ENCODE measurements at places on chromosomes 5 and 9.

- DNase-seq, result peak; percentile 42
Measured at GRCh38 chr5:154868702-154869101, 10.3 kb downstream of the CNOT8 start.

DNA sequence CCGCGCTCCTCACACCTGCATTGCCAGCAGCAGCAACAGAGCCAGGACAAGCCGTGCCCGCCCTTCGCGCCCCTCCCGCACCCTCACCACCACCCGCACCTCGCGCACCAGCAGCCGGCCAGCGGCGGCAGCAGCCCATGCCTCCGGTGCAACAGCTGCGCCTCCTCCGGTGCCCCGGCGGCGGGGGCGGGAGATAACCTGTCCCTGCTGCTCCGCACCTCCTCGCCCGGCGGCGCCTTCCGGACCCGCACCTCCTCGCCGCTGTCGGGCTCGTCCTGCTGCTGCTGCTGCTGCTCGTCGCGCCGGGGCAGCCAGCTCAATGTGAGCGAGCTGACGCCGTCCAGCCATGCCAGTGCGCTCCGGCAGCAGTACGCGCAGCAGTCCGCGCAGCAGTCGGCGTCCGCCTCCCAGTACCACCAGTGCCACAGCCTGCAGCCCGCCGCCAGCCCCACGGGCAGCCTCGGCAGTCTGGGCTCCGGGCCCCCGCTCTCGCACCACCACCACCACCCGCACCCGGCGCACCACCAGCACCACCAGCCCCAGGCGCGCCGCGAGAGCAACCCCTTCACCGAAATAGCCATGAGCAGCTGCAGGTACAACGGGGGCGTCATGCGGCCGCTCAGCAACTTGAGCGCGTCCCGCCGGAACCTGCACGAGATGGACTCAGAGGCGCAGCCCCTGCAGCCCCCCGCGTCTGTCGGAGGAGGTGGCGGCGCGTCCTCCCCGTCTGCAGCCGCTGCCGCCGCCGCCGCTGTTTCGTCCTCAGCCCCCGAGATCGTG, 517 bp downstream of the KCNN2 start:
- DNase-seq, result no peak

DNA sequence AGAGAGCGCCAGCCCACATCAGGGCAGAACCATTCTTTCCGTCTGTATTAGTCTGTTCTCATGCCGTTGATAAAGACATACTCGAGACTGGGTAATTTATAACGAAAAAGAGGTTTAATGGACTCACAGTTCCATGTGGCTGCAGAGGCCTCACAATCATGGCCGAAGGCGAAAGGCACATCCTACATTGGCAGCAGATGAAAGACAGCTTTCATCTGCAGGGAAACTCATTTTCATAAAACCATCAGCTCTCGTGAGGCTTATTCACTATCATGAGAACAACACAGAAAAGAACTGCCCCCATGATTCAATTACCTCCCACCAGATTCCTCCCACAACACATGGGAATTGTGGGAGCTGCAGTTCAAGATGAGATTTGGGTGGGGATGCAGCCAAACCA, 4.7 kb upstream of the FSD1L start:
- DNase-seq, result no peak

DNA sequence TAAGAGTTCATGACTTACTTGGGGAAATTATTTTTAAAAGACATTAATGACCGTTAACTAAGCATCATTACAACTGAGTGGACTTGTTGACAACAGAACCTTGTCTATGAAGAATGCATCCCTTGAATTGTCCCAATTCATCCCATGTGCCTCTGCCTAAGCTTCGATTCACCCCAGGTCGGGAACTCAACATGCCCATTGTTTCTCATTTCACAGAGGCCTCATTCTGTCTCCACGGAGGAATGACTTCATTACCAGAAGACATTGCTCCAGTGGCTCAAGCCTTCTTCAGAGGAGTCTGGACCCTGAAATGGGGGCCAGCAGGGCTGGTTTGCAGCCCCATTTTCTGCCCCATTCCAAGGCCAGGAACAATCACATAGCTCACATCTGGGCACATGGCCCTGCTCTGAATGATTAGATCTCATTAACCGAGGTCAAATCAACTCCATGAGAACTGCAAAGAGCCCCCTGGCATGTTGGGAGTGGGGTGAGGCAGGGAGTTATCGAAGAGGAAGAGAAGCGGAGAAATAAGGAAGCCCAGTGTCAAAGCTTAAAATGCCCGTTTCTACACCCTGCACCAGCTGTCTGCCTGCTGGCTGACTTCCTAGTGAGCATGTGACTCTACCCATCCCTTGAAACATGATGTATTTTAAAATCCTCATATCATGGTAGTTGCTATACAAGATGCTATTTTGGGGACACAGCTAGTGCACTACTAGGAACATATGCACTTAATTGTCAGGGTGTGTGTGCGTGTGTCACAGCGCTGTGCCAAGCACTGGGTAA, 137.3 kb downstream of the LHFPL2 start:
- DNase-seq, result no peak

- DNase-seq, result no peak
Measured at GRCh38 chr5:117588611-117589010, 1014.0 kb upstream of the SEMA6A start.

GRCh38 chr5:124742983-124743601, 3.3 kb downstream of the ZNF608 start:
- DNase-seq, result no peak

- no peak for DNase-seq
Measured at GRCh38 chr9:124975131-124975530, 34.2 kb upstream of the GOLGA1 start.

DNA sequence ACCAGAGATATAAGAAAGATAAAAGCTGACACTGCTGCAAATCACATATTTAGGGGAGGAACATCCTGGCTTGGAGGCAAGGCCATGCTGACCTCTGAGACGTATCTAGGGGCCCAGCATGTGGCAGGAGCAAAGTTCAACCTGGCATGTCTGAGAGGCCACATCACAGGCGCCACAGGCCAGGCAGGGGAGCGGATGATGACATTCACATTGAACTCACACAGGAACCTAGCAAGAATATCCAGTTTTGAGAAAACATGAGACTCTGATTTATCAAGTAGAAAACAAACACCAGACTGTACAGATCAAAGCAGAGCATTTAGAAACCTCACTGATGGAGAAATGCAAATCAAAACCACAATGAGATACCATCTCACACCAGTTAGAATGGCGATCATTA, 64.2 kb upstream of the STK32A start:
- peak; percentile 2 for DNase-seq

- DNase-seq, result no peak
Measured at GRCh38 chr9:87089506-87089905, 142.2 kb upstream of the GAS1 start.

- no peak for DNase-seq
Measured at GRCh38 chr5:40842351-40842750, 1.2 kb downstream of the CARD6 start.

GRCh38 chr9:124611106-124611505, 103.9 kb upstream of the NR5A1 start:
- no peak for DNase-seq

DNA sequence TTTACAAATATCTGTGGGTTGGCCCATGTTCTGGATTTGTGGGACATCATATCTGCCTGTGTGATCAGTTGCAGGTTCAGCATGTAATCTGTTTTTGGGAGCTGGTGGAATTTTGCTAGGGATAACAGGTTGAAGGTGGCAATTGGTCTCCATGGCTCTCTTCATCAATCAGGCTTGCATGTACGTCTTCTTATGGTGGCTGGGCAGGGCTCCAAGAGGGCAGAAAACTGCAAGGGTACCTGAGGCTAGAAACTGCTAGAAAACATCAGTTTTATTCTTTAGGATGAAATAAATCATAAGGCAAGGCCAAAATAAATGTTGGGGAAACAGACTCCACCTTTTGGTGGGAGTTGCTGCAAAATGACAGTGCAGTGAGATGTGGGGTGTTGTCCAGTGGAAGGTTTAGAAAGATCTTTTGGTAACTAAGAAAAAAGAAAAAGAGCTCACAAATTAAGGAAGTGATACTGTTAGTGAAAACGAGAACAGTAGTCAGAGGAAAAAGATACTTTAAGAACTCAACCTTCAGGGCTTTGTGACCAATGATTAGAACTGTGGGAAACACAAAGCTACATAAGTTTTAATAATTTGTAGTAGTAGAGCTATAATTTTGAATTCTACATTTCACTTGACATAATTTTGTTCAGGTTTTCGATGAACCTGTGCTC, 300.7 kb upstream of the IZUMO3 start:
- no peak for DNase-seq

DNA sequence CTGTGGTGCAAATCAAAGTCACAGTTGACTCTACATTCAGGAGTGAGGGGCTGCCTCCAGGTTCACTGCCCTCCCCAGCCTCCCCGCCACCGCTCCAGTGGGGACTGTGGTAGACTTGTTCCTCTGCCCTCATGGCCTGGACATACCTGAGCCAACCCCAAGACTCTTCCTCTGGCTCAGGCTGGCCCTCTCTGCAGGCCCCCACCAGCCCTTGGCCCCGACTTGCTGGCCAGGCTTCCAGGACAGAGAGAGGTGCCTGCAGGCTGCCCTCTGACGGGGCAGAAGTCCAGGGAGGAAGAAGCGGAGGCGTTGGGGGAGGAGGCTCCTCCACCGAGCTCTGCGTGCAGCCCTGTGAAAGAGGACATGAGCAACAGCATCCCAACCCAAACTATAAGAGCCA, 2.8 kb upstream of the SARDH start:
- DNase-seq, result no peak

DNA sequence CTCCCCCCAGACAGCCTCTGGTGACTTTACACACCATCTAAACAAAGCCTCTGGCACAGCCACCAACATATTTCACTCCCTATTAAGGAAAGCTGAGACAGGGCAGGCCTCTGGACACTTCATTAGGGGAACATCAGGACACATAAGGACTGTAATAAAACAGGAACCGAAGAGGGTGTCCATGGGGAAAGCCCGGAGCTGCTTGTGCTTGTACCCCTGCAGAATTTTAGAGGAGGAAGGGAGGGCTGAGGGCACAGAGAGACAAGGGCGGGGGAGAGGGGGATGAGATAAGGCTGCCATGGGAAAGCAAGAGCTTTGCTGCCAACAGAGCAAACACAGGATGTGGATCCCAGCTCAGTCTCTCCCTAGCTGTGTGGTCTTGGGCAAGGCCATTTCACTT, 138.4 kb downstream of the ASTN2 start:
- no peak for DNase-seq

DNA sequence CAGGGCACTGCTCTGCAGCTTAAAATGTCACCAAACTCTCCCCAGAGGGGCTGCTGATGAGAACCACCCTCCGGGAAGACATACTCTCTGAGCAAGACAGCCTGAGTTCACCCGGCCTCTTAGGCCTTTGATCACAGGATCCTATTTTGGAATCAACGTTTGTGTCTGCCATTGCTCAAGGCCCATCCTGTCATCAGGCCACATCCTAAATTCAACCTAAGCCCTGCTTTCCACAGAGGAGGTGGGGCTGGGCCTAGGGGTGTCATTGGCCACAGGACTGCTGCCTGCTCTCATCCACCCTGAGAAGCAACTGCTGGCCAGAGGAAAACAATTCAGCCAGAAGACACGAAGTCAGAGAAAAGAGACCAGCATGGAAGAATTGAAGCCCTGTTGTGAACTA, 351.1 kb upstream of the IRX2 start:
- DNase-seq, result no peak

DNA sequence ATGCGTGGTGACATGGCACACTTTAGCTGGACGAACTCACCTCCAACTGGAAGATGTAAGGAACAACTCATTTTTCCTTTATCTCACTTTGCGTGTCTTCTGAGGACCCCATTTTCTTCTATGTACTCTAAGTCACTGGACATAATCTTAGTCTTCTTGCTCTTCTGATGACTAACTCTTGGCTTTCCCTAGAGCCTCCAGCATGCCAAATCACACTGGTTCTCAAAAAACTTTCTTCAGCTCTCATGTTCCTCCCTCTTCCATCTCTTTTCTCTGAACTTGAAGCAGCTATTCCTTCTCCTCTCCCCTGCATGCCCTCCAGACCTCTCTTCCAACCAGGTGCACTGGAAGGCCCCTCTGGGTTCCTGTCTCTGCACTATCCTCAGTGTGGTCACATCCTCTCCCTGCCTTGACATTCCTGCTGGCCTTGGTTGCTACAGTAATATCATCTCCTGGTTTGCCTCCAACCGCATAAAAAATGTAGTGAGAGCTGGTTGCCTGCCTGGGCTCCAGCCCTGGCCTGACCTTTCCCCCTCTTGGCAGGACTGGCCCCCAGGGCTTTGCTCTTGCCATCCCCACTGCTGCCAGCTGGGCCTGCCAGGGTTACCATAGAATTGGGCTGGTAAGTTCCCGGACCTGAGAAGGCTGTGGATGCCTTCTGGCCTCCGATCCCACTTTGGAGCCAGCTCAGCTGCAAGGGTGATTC, 44.8 kb upstream of the BNC2 start:
- DNase-seq, result no peak

GRCh38 chr5:33726422-33727165, 165.2 kb downstream of the ADAMTS12 start:
- no peak for DNase-seq

GRCh38 chr9:137070906-137071275, 534 bp upstream of the SAPCD2 start:
- no peak for DNase-seq

- no peak for DNase-seq
Measured at GRCh38 chr9:96158909-96159575, 142.9 kb downstream of the HSD17B3 start.

- no peak for DNase-seq
Measured at GRCh38 chr9:108710424-108710823, 145.4 kb downstream of the ACTL7B start.

DNA sequence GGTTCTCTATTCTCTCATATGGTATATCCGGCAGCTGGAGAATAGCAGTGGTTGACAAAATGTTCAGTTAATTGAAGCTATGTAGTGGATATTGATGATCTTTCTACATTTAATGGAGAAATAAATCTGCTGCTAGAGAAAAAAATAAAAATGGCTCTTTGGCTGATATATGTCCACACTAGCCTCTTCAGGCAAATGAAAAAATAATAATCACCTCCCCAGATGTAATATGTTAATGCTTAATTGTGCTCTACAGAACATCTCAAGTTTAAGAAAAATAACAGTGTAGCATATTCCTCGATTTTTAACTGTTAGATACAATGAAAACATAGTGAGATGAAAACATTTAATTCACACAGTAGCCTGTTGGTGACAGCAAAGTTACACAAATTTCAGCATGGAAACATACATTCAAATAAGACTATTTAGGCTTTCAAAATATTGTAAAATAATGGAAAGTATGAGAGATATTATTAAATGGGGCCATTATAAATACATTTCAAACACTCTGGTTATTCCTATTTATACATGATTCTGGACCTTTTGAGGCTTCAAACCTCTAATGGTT, 543.0 kb downstream of the MAT2B start:
- DNase-seq, result no peak

Data from natural killer cell (primary cell).